ENCODE measurements at places on chromosomes 7 and 10.

DNA sequence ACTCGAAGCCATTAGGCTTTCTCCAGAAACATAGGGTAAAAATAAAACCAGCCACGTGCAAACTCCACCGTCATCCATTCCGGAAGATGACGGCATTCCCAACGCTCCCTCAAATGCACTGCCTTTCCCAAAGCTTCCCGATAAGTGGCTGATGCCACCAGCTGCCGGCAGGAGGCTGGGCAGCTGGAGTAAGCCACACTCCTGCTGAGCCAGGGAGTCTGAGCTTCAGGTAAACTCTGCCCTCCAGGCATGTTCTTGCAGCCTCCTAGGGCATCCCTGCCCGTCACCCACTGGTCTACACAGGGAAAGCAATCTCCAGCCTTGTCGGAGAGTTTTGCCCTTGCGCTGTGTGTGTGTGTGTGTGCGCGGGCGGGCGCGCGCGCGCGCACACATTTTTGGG is 40.5 kb upstream of the TMEM273 start:
- no peak for DNase-seq

- no peak for DNase-seq
These were observed 14.0 kb upstream of the ADD3 start for GRCh38 chr10:109993551-109994330.

DNA sequence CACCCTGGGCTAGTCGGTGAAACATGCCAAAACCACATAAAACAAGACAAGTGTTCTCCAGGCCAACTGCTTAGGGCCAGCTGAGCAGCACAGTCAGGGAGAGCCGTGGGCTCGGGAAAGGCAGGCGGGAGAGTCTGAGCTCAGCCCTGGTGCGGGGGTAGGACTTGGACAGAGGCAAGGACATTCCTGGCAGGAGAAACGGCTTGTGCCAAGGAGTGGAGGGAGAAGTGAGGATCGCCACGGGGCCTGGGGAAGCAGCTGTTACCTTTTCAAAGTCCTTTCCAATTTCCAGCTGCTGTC is 4.2 kb downstream of the ELN start:
- DNase-seq: peak; percentile 32

DNA sequence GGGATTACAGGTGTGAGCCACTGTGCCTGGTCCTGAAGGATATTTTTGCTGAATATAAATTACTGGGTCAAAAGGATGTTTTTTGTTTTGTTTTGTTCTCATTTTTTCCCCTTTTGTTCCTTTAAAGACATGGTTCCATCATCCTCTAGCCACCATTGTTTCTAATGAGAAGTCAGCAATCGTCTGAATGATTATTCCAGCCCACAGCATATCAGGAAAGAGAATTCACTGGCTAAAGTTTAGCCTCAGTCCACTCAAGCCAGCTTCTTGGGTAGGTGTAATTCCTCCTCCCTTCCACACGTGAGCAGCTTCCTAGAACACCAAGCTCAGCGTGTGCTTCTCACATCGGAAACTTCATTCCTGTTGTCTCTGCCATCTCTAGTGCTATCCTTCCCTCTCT is 112.8 kb upstream of the INSIG1 start:
- no peak for DNase-seq

- no peak for DNase-seq
These were observed 6.9 kb upstream of the BAG3 start for GRCh38 chr10:119644205-119644814.
